ENCODE measurements at places on chromosomes 1 and 21.

DNA sequence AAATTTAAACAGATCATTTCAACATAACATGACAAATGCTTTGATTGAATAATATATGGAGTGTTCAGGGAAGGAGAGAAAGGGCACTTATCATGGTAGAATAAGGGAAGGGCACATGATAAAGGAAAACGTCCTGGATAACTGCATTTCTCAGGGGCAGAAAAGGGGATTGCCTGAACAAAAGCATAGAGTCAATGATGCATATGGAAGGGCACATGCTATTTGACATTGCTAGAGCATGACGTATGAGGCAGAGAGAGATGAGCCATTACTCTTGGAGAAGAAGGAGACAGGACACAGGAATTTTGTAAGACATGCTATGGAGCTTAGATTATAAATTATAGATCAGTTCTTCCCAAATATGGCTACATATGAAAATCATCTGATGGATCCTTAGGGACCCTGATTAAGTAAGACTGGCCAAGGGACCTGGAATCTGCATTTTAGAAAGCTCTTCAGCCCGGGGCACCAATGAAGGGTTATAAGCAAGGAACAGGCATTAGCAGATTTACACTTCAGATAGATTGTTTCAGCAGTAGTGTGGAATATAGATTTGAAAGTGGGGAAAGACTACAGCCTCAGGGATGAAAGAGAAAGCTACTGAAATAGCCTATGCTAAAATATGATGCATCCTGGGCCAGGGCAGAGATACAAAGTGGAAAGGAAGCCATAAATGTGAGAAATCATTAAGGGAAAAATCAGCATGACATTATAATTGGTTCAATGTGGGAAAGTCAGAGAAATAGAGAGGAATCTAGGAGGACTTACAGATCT is 21.3 kb downstream of the FMO2 start:
- DNase-seq, result no peak

DNA sequence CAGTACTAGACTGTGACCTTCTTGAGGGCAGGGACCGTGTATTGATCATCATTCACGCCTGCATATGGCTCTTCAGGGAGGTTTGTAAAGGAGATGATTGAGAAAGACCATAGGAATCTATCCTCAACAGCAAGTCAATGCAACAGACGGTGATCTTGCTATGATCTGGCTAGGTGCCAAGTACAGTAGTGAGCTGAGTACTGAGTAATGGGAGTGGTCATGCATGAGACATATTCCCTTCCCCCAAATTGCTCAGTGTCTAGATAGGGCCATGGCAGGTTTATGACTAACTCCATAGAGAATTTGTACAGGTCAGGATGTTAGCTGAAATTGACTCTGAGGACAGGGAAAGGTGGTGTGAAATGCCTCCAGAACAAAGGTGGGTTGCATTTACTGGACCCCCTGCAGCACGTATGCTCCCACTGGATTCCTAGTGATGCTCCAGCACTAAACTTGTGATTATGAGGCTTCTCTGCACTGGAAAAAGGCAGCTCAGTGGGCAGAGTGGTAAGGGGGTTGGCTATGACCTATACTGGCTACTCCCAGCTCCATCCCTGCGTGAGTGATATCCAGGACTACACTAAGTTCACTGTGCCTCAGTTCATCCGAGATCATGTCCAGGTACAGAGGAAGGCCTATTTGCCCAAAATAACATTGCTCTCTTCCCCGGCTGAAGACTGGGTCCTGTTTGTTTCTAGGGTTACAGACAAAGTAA is 37.2 kb downstream of the KCNJ6 start:
- no peak for DNase-seq

- no peak for DNase-seq
Measured at GRCh38 chr1:6126028-6126427, 54.1 kb downstream of the CHD5 start.

- no peak for DNase-seq
Measured at GRCh38 chr1:160710517-160711252, 937 bp downstream of the CD48 start.

- DNase-seq, result peak; percentile 72
Measured at GRCh38 chr1:59752556-59753414, 62.0 kb upstream of the HOOK1 start.

DNA sequence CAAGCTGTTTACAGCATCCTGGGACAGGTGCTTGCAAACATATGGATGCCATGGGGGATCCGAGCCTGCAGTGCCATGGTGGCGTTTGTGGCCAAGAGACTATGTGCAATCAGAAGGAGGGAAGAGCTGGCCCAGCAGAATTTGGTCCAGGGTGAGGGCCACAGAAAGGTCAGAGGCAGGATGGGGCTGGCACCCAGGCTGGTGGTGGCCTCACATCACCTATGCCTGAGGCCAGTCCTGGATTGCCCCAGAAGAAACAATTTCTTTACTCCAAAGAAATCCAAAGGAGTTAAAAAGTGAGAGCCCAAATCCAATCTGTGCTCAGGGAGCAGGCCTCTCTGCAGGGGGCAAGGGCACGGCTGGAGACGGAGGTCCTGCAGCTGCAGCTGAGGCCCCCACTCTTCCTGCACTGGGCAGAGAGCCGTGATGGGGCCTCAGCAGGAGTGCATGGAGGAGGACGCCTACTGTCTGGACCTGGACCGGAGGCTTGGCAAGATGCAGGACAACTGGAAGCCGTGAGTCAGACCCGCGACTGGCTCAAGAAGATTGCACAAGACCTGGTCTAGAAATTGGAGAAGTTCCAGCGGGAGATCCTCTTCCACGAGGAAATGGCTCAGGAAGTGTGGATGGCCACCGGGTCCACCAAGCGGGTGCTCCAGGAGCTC is 163.5 kb downstream of the RYR2 start:
- no peak for DNase-seq

DNA sequence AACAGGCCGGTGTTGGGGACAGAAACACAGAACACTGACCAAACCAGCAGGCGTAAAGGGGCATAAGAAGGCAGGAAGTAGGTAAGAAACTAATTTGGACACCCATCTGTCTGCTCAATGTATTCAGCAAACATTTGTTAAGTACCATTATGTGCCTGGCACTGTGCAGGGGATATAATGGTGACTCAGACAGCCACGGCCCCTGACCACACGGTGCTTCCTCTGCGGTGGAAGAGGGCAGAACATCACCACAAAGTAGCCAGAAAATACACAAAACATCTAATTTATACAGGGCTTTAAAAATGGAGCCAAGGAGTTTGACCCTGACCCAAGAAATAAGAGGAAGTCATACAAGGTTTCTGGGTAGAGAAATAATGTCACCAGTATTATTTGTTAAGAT is 12.9 kb downstream of the DNAJC11 start:
- DNase-seq, result no peak

- no peak for DNase-seq
Measured at GRCh38 chr21:15601390-15601789, 128.4 kb upstream of the USP25 start.

DNA sequence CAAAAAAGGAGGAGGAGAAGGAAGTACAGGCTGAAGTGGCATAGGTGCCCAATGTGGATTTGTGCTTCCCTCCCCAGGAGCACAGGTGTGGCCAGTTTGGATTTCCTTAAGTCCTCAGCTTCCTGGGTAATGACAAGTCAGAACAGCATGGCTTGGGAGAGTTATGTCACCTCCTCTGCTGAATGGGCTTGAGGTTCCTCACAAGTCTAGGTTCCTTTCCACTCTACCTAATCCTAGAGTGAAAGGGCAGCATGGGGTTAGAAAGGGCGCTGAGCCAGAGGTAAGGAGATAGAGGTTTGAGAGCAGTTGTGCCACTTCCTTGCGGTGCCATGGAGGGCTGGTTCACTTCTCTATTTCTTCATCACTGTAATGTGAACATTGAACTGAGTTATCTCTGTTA is 35.5 kb upstream of the IL20 start:
- DNase-seq, result no peak

DNA sequence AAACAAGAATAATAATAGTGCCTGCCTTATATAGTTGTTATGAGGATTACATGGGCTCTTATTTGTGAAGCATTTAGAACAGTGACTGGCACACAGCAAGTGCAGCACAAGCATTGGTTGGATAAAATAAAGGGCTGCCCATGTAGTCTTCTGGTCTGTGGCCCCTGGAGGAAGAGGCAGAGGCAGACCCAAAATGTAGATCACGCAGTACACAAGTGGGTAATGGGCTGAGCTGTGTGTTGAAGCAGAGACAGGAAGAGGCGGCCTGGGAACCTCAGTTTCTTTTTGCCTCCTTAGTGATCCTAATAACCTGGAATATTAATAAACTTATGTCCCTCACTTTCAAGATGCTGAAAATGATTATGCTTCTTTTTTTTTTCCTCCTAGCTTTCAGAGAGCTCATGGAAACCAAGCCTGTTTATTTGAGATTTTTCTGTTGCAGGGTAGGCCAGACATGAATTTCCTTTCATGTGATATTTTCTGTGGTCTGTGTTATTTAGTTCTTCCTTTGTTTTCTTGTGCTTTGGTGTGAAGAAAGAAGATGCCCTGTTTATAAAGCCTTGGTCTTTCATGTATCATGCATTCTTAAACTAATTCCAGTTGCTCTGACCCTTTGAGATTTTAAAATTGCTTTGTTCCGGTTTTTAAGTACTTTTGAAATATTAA is 42.5 kb downstream of the LRRC8D start:
- DNase-seq, result no peak

GRCh38 chr1:193633991-193634390 is 447.6 kb upstream of the B3GALT2 start:
- no peak for DNase-seq

DNA sequence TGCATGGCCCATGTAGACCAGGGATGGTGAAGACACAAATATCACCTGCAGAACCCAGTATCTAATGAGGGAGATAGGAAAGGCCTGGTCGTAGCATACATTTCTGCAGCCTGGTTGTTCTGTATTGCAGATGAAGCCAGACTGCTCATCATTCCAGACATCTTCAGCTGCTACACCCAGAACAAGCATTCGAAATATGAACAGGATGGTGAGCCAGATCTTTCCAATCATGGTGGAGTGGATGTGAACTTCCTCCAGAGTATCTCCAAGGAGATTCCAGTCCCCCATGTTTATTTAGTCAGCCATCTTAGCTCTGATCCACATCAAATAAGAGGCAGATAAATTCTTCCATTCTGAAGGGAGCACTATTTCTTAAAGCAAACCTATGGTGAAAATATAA is 2.7 kb upstream of the MYCBP start:
- DNase-seq, result no peak

- no peak for DNase-seq
Measured at GRCh38 chr1:212237651-212238050, 47.6 kb upstream of the PPP2R5A start.

DNA sequence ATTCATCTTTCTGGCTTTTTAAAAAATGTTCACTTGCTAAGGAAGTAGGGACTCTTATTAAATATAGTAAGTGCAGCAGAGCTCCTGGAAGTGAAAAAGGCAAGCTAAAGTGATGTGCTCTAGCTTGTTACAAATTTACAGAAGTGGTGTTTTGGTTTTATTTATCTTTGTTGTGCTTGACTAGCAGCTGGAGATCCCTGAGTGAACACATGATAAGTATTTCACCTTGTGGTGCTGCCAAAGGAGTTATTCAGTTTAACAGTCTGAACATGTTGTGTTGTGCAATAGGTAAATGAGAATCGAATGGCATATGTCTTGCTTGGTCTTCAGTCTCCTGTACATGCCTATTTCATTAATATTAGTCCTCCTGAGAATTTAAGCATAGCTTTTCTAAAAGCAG is 315.7 kb downstream of the TPR start:
- DNase-seq, result no peak

DNA sequence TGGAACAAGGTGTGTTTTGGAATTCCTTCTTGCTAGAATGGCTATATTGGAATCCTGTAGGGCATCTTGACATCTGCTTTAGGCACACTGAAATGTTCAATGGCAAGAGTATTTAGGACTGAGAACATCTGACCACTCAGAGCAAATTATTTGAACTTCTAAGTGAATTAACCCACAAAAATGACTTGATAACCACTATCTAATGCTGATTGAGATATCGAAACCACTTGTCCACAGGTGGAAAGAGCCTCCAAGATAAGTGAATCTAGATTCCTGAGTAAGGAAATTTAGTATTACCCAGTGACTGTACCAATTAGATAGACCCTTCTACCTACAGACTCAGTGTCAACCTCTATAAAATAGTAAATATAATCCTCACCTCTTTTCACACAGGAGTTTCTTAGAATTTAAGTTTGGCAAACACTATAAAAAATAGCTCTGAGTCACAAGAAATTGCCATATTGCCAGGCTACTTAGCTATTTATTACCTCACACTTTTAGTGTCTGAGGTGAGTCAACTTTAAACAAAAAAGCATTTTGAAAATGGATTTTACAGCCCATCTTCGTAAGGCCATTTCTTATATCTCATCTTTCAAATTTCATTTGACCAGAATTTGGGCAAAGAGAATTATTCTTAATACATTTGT is 421.8 kb downstream of the PTBP2 start:
- no peak for DNase-seq

GRCh38 chr1:54252371-54252936 is 52.5 kb downstream of the MRPL37 start:
- DNase-seq, result no peak

GRCh38 chr21:37532868-37533780 is 166.6 kb downstream of the DYRK1A start:
- no peak for DNase-seq

- DNase-seq, result no peak
Measured at GRCh38 chr1:61591351-61591750, 133.6 kb downstream of the TM2D1 start.

DNA sequence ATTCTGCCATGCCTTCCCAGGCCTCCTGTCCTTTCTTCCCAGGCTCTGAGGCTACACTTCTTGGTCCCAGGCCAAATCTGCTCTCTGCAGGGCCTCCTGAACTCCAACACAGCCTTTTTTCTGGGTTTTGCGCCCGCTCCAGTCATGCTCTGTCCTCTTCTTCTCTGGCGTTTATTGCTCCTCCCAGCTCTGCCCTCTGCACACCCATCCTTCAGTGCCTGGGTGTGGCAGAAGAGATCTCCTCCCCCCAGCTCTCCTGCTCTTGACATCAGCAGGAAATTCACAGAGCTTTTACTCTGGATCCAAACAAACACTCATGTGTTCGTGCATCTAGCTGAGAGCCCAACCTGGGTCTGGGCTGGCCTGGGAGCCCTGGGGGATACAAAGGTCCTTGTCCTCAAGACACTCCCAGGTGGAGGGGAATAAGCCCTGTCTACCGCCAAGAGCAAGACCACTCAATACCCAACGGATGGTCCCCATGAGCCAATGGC is 22.9 kb upstream of the EPS8L3 start:
- DNase-seq, result no peak

- no peak for DNase-seq
Measured at GRCh38 chr1:40857737-40858136, 4.4 kb downstream of the CITED4 start.

Measured in Ammon's horn (tissue), 1 donor.